ENCODE measurements at places on chromosomes 3 and 15.

GRCh38 chr15:47516972-47517371 lies 200.3 kb upstream of the SEMA6D start:
- DNase-seq: no peak

- no peak for DNase-seq
Observed at GRCh38 chr3:12965999-12966846, 107.0 kb downstream of the IQSEC1 start.

DNA sequence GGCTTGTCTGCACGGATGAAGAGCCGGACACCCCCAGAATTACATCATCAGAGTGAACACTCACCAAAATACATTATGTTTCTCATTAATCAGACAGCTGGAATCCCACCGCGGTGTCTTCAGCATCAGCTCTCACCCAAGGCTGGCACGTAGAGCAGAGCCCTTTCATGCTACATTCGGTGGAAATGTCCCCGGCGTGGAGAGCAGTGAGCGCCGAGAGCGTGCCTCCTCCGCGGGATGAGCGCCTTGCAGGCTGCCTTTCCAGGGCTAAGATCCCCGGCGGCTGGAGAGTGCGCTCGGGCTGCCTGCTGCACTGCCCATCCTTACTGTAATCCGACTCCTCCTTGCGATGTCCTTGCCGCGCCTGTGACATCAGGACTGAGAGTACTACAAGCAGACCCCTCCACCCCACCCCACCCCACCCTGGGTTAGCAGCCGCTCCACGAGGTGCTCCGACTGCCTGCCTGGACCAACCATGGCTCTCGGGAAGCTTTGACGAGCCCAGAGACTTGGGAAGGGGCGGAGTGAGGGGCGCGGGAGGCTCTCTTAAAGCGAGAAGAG lies at the start of gene ZNF385D:
Gene ZNF385D (minus strand): TSS at position 380 of the 561 bp plus-strand sequence. CDS start 294 bp downstream, at position 86.
- DNase-seq: no peak

- DNase-seq: no peak
Observed at GRCh38 chr15:30979457-30979856, 12.0 kb downstream of the MTMR10 start.

GRCh38 chr3:42746455-42747450 lies 26.3 kb downstream of the CCDC13 start:
- no peak for DNase-seq

DNA sequence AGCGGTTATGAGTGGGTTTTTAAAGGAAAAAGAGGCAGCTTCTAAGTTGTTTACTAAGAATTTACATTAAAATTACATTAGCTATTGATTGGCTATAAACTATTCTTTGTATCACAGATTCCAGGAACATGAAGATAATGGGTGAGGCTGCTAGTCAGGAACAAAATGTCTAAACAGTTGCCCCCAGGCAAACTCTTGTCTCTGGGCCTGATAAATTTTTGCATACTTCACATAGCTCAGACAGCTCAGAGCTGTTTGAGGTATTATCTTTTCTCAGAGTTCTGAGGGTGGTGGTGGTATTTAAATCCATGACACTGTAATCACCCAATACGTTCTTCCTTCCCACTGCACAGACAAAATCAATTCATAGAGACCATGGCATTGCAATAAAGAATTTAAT lies 2.1 kb upstream of the HACD2 start:
- no peak for DNase-seq

GRCh38 chr3:170178651-170179050 lies 2.9 kb downstream of the PHC3 start:
- DNase-seq: no peak

GRCh38 chr3:75110741-75111140 lies 496.3 kb upstream of the CNTN3 start:
- no peak for DNase-seq

DNA sequence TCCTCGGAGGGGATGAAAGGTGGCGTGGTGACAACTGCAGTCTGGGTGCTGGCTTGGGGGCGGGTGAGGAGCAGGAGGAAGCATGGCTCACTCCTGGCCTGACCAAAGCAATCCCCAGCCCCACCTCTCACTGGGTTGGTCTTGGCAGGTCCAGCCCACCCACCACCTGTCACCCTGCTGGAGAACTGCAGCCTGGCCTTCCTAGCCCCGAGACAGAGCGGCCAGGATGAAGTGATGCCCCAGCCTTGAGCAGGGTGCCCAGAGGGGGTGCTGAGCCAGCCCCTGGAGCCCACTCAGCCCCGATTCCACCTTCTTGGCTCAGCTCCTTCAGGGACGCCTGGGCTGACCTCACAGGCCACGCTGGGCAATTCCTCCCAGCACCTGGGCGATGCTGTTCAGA lies 89.9 kb downstream of the IQSEC1 start:
- no peak for DNase-seq

GRCh38 chr15:31308185-31308639 lies 18.4 kb upstream of the KLF13 start:
- DNase-seq: no peak

GRCh38 chr3:12157026-12157425 lies 1.7 kb downstream of the TIMP4 start:
- DNase-seq: no peak

DNA sequence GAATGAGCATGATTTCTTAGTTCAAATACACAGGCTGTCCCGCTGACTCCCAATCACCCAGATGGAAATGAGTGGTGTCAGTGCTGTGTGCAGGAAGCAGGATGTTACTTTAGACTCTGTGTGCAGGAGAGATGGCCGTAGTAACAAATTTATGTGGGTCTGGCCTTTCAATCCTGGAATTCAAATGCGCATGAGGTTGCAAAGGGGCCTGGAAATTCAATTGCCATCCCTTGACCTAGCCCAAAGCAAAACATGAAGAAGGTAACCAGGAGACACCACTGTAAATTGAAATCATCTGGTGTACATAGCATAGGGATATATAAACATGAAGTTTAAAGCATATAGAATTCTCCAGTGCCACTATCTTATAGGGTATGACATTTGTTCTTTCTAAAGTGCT lies 33.2 kb downstream of the GREM1 start:
- no peak for DNase-seq

GRCh38 chr3:3734881-3735280 lies 64.3 kb upstream of the LRRN1 start:
- DNase-seq: no peak

DNA sequence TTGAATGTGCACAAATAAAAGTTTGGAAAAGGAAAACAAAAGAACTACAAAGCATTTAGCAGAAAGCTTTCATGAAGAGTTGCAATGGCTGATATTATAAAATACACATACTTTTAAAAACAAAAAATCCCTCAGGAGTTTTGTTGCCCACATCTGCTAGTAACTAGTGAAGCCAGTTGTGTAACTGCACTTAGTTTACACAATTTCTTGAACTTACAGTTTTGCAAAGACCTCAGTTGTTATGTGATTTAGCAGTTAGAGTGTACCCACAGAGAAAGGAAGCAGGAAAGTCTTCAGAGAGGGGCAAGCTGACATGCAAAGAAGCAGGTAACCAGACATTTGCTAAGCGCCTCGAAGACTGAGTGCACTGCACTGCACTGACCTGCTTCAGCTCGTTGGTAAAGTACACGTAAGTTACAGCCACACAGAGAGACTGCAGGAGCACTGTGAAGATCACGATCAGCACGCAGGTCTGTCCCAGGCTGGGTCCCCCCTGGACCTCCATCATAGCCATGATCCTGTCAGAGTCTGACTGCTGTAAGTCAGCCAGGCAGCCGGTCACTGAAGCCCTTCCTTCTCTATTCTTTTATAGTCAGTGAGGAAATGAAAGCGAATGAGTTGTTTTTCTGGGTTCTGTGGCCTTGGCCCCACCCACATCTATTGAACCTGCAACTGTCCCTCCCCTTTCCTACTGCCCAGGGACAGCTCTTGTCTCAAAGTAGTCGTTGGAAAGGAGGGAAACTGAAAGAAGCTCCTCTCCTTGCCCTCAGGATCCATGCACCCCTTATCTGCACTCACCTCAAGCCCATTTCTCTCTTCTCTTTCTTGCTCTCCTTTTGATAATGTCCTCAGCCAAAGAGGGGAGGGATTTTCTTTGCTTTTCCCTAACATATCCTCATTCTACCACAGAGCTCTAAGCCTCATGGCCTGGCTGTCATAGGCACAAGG lies at the start of gene TNFSF10:
Gene TNFSF10 (minus strand): TSS at position 560 of the 948 bp plus-strand sequence. CDS start 46 bp downstream, at position 514.
- peak; percentile 22 for DNase-seq

DNA sequence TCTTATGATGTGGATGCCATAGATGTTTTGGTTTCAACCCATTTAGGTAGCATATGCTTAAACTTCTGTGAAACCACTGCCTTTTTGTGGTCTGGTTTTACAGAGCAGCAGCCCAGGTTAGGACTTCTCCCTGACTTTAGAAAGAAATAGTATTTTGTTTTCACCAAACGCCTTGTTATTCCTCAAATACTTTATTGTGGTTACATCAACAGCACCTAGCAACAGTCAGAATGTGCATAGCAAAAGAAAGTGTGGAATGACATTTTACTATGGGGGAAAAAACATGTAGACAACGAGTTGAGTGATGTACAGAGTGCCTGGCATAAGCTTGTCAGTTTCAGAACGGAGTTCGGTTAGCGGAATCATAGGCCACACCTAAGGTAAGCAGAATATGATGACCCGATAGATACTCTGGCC lies 159.2 kb downstream of the TPRG1 start:
- no peak for DNase-seq

DNA sequence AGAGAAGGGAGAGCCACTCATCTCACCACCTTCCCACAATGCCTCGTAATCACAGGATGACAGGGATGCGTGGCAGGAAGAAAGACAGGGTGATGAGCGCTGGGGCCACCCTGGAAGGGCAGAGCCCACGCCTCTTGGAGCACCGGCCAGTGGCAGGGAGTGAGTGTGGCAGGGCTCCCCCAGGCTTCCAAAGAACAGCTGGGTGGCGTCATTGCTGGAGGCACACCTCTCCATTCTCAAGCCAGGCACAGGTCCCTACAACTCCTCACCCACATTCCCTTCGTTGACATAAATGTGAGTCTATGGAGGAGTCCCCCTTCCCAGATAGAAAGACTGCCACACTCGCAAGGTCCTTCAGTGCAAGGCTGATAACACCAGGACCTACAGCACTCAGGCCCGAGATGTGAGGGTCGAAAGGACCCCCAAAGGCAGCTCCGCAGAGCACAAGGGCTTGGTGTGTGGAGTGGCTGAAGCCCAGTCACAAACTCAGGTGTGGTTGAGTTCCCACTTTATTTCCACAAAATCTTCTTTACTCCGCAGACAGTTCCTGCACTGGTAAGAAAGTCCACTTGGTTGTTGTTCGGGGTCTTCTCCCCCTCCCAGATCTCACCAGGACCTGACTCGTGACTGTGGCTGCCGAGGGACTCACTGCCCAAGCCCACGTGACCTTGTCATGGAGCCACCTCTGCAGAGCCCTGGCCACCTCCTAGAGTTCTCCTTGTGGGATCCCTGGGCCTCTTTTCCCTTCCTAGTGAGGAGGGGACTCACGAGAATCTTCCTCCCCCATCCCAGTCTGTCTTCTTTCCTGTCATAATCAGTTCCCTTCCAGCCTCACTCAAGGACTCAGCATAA lies 22.4 kb upstream of the CORO2B start:
- DNase-seq: no peak

GRCh38 chr15:59941612-59942011 lies 62.5 kb upstream of the FOXB1 start:
- DNase-seq: no peak

DNA sequence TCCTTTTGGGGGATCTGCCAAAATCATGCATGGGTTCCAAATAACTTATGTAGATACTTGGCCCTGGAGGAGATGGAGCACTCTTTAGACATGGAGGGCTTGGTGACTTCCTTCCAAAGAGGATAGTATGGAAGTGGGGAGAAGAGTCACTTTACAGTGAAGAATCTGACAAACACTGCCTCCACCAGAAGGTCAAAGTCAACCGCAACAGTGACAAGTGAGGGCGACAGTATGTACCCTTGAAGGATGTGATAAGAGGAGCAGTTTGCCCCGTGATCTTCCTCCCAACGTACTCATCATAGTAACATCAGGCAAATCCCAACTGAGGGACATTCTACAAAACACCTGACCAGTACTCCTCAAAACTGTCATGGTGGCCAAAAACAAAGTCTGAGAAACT lies 62.0 kb downstream of the LMCD1 start:
- no peak for DNase-seq

DNA sequence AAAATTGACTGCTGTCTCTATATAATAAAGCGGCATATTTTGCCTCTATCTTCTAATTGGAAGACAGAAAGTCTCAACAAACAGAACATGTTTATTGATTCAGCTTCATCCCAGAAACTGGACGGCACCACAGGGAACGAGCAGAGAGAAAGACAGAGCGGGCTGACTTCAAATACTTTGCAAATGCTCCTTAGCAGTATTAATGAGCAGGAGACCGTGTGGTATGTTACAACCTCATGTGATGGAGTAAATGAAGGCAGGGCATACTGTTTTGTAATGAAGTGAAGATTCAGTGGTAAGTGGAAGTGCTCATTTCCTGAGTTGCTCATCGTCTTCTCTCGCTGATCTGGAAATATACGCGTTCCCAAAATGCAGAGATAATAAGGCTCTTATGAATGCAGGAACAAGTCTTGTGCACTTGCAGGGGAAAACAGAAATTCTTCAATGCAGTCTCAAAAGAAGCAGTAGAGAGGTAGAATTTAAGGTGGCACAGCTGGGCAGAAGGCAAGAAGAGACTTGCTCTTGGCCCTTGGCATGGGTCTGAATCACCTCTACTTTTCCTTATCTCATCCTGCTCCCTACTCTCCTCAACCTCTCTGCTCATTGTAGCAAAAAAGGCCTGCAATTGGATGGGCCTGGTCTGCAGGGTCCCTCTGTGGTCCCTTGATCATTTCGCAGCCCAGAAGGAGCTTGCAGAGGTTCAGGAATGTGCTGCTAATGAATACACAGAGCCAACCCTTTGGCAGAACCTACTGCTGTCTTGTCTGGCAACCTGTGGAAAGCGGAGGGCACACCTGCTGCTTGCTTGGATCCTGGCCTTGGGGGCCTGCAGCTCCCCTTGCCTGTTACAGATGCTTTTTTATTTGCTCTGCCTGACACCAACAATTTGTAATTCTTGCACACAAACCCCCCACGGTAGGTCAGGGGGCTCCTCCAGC lies 604.9 kb upstream of the CFAP20DC start:
- DNase-seq: no peak

DNA sequence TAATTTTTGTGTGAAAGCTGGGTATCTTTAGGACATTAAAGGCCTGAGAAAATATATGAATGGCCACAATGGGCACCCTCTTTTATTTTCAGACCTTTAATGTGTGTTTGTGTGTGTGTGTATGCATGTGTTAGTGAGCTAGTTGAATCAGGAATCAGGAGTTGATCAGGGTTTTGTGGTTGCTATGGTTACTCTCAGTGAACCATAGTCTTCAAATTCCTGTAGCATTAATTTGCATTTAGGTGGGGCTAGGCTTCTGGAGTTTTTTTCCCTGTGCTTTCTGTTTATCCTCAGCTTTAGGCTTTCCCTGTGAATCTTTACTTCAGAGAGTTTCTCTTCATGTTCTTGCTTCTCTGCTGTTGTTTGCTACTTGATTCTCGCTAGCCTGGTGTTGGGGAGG lies 122.0 kb upstream of the ONECUT1 start:
- DNase-seq: no peak
